ENCODE measurements at places on chromosomes 4 and X. TPM values are rescaled to one million over a fixed set of nuclear protein-coding genes. Genes with fewer than 3 reads are reported as not detected.

Gene FRMPD3
- 0.03 TPM for polyA plus RNA-seq

Gene ADGRG4
- polyA plus RNA-seq: 0.03 TPM

Gene FABP2
- not detected for polyA plus RNA-seq

Gene SYTL4
- polyA plus RNA-seq: 5.7 TPM

Gene CPXCR1
- polyA plus RNA-seq: not detected

Gene NAA15
- polyA plus RNA-seq: 30.1 TPM

Gene RAB33A
- 4.0 TPM for polyA plus RNA-seq

Gene HDAC6
- polyA plus RNA-seq: 20.0 TPM

Gene PRRG1
- 14.1 TPM for polyA plus RNA-seq

Gene HAND2
- polyA plus RNA-seq: 0.51 TPM

DNA sequence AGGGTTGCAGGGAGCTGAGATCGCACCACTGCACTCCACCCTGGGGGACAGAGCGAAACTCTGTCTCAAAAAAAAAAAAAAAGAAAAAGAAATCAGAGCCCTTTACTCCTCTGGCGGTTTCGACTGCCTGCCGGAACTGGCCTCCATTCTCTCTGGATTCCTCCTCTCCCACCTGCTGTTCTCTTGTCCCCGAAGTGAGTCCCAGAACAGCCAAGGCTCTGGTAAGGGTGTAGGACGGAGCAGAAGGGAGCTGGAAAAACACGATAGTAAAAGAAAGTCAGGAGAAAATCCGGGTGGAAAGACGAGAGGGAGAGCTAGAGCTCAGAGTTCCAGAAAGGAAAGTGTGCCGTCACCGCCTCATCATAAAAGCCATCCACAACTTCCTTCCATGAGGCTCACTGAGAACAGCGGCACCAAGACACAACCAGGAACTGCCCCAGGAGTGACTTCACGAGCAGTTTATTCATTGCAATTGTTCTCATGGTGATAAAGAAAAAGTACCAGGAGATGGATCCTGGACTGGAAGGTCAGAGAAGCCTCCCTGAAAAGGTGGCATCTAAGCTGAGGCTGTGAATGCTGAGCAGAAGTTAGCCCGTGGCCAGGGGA lies 12.3 kb downstream of the TLR3 start:
- no peak for DNase-seq

GRCh38 chr4:7428261-7429068 lies 6.3 kb downstream of the PSAPL1 start:
- DNase-seq: no peak

- DNase-seq: no peak
These were observed 30.8 kb downstream of the GPC4 start for GRCh38 chrX:133384454-133384853.

DNA sequence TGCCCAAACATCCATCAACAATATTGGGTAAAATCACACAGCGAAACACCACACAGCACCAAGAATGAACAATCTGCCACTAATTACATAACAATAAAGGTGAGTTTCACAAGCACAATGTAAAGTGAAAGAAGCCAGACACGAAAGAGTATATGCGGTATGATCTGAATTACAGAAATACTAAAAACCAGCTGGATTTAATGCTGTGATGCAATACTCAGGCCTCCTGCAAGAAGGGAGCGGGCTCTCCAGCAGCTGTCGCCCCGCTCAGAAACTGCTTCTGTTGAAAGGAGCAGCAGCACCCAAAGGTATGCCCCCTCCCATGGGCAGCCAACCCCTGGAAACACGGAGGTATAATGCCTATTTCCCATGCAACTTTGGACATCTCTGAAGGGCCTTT lies 77.0 kb downstream of the PAPSS1 start:
- DNase-seq: no peak

DNA sequence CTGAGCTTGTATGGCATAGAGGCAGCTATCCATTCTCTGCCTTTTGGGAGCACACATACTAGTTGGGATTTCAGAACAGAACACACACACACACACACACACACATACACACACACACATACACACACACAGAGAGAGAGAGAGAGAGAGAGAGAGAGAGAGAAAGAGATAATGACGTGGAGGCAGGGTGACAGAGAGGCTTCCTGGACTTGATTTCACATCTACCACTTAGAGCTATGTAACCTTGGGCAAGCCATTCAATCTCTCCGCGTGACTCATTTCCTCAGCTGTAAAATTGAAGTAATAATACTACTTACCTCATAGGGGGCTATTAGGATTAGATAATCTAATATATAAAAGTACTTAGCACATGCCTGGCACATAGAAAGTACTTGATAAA lies 12.3 kb upstream of the GRIA3 start:
- no peak for DNase-seq

- DNase-seq: no peak
These were observed 25.3 kb downstream of the ARHGAP24 start for GRCh38 chr4:85500110-85500867.

DNA sequence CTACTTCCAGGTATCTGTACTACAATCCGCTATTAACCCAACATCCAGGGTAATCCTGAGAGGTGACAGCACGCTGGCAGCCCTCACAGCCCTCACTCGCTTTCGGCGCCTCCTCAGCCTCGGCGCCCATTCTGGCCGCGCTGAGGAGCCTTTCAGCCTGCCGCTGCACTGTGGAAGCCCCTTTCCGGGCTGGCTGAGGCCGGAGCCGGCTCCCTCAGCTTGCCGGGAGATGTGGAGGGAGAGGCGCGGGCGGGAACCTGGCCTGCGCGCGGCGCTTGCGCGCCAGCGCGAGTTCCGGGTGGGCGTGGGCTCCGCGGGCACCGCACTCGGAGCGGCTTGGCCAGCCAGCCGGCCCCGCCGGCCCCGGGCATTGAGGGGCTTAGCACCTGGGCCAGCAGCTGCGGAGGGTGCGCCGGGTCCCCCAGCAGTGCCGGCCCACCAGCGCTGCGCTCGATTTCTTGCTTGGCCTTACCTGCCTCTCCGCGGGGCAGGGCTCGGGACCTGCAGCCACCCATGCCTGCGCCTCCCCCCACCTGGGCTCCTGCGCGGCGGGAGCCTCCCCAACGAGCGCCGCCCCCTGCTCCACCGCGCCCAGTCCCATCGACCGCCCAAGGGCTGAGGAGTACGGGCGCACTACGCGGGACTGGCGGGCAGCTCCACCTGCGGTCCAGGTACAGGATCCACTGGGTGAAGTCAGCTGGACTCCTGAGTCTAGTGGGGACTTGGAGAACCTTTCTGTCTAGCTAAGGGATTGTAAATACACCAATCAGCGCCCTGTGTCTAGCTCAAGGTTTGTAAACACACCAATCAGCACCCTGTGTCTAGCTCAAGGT lies 87.3 kb downstream of the PRSS12 start:
- no peak for DNase-seq

DNA sequence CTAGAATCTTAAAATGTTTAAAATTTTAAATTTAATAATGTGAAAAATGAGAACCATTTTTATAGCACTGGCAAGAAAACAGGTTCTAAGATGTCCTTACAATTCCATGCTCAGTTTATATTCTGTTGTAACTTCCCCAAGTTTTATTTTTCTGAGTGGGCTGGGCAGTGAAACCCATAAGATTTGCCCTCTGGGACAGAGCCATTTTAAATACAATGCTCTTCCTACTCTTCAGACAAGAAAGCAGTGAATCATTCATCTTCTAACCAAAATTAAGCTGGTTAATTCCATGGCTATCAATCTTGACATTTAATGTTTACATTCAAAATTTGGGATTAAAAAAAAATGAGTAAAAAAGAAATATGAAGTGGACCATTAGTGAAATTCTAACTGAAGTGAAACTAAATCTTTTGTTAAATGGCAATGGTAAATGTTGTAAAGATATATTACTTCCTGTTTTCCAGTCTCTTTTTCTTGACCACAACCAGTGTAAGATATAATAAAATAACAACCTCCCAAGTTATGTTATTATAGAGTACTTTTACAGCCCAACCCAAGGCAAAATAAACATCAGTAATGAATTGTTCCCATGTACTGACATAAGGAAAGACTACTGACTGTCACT lies 37.2 kb upstream of the PTPN13 start:
- DNase-seq: peak; percentile 12

GRCh38 chr4:15043226-15043625 lies 40.9 kb downstream of the CPEB2 start:
- no peak for DNase-seq

- DNase-seq: no peak
These were observed 10.7 kb upstream of the S100P start for GRCh38 chr4:6682862-6683590.

- peak; percentile 97 for DNase-seq
These were observed 173.0 kb upstream of the CASK start for GRCh38 chrX:42096265-42096920.

DNA sequence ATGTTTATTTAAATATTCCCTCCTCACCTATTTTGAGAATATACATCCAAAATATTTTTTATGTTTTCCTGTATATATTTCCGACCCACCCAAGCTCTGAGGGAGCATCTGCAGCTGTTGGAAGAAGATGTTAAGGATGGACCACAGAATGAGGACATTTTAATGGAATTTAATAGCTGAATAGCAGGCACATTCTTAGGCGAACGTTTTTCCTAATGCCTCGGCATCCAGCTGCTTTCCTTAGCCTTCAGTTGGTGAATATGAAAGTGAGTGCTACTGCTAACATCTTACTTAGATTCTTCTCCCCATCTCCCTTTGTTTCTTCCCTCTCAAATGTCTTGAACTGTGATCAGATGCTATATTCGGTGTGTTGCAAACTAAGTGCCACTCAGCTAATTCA lies 158.0 kb upstream of the CTSO start:
- DNase-seq: no peak

DNA sequence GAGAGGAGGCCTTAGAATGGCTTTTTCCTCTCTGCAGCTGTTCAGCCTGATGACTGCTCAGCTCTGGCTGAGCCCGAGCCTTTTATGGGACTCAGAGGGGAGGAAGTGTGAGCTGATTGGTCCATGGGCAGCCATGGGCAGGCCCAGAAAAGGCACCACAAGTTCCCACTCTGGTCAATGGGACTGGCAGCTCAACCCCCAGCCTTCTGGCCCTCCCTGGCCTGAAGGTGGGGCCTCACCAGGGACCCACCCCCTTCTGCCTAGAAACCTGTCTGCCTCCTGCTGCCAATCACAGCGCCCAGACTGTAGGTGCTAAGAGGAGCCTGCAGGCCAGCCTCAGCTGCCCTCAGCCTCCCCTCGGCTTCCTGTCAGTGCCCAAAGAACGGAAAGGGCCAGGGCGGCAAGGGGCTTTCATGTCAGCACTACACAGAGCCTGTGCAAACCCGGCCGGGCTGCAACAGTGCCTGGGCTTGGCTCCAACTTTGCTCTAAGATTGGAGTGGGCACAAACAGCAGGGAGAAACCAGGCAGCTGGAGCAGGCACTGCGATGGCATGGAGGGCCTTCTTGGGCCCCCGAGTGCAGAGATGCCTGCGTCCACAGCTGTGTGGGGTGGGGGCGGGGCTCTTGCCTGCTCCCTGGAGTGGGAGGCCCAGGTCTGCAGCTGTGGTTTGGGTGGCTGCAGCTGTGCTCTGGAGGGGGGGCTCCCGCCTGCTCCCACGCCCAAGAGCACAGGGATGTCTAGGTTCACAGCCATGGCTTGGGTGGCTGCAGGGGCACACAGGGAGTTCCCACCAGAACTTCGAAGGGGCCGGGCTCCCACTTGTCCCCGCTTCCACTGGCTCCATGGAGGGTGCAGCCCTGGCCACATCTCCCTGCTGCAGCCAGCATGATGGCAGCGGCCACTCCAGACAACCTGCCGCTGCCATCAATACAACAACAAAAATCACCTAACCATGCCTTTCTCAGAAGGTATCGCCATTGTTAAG lies 92.6 kb downstream of the NXF2 start:
- DNase-seq: no peak

GRCh38 chr4:125169192-125169591 lies 145.6 kb upstream of the FAT4 start:
- no peak for DNase-seq

- no peak for DNase-seq
These were observed 194.0 kb upstream of the MAB21L2 start for GRCh38 chr4:150387981-150388380.

DNA sequence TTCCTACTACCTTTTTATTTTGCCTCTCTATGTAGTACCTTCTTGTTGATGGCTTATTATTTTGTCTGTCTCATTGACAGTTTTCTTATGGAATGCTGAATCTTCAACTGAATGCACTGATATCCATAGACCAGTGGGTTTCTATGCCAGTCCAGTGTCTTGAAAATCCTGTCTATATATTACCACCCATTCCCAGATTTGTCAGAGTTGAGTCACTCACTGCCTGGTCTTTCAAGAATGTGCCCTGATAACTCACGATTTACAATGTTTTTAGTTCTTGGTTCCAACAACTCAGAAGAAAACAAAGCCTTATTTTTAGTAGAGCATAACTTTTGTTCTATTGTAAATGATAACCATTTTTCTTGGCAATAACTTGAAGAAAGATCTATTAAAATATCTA lies 606.0 kb upstream of the PITX2 start:
- DNase-seq: no peak

DNA sequence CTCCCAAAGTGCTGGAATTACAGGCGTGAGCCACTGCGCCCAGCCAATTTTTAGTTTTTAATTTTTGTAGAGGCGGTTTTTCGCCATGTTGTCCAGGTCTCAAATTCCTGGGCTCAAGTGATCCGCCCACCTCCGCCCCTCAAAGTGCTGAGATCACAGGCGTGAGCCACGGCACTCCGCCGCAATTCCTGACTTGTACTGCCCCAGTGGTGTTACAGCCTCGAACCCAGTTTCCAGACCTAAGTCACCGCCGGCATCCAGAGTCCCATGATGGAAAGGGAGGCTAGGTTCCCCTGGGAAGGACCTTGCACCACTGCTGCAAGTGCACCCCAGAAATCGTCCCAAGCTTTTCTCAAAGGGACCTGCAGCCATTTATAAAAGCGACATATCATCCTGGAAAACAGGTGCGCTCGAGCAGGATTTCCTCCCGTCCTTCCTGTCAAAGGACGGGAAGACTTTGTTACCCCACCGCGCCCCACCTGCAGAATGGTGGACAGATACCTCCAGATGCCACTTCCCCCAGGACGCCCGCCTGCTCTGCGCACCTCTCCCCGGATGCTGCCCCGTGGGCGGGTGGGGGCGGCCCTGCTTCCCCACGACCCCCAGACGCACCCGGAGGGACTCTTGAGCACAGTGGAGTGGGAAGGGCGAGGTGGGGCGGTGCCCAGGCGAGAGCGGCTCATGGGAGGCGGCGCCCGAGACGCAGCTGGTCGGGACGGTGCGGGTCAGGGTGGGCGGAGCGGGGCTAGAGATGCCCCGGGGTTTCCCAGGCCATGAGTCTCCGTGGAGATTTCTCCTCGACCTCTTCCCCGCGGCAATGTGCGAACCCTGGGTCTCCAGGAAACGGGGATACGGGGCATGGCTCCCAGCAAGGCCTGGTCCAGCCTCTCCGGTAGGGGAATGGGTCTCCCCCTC lies 947 bp upstream of the RPL10 start:
- peak; percentile 60 for DNase-seq

GRCh38 chr4:95093936-95094929 lies 336.5 kb downstream of the BMPR1B start:
- no peak for DNase-seq

DNA sequence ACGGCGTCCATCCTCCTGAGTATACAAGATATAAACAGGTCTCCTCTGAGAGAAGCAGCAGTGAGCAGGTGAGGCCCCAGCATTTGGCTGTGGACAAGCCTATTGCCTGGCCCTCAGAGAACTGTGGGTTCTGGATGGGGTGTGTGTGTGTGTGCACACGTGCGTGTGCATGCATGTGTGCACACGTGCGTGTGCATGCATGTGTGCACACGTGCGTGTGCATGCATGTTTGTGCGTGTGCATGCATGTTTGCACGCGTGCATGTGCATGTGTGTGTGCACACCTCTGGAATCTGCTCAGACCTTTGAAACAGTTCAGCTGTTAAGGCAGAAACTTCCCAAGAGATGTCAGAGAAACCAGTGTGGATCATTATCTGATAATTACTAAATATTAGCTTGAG lies 22.2 kb upstream of the FHL1 start:
- no peak for DNase-seq
